Activated CD8-positive, alpha-beta memory T cell treated with anti-CD3 and anti-CD28 coated beads, Interleukin-2, amount 50 U/mL, for 4 hours (primary cell): ENCODE measurements at places on chromosomes 3 and 15.

DNA sequence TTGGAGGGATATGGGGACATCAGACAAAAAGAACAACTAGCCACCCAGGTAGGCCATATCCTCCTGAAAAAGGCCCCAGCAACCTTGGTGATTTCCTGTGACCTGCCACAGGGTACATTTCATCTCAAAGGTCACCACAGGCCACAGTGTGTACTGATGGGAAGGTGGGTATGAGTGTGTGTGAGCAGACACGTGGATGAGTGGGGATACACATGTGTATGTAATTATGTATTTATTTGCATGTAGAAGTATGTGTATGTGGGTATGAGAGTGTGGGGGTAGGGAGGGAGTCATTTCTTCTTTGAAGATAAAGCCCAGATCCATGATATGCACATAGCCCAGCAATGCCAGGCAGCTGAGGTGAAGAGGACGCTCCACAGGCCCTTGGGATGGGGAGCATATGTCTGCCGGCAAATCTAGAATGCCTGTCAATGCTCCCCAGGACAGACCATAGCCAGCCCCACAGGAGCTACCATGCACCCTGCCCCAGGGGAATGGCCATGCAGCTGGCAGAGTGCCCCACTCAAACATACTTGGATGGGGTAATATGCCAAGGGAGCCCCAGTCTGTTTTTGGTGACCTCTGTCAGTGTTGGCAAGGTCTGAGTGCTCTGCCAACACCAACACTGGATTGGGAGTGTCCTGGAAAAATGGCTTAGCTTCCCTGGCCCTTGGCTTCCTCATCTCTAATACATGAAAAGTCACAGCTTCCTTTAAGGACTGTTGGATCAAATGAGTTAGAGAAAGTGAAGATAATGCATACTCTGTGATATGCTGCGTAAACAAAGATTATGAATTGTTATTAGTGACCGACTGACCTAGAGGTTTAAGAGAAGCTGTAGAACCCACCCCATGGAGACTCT is 42.4 kb downstream of the RAB6B start:
- DNase-seq, result no peak

GRCh38 chr3:158792709-158793108 is 9.1 kb upstream of the MFSD1 start:
- no peak for DNase-seq

- DNase-seq, result no peak
Observed at GRCh38 chr15:50800715-50801114, 35.2 kb upstream of the SPPL2A start.

- DNase-seq, result no peak
Observed at GRCh38 chr3:157585386-157585785, 82.2 kb upstream of the VEPH1 start.

DNA sequence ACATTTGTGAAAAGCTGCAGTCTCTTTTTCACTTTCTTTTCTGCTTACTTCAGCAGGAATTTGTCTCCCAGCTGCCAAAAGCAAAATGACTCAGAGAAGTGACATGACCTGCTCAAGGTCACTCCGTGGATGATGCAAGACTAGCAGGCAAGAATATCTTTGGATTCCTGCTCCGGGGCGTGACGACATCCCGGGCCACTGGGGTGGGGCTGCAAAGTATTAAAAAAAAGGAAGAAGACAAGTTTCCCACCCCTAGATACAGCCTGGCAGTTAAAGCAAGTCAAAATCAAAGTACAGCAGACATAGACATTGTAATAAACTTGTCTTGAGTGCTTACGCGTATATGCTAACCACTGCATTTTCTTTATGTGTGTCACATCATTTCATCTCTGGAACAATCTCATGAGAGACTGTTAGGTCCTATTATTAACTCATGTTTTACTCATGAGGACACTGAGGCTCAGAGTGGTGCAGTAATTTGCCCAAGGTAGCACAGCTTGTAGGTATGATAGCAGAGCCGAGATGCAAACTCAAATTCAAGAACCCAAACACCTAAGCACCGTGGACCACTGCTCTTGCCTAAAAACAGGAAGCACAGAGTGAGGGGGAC is 485.2 kb upstream of the PROK2 start:
- DNase-seq, result no peak

- no peak for DNase-seq
Observed at GRCh38 chr3:118912188-118912587, 122.5 kb downstream of the IGSF11 start.

GRCh38 chr3:119555929-119556328 is 3.5 kb downstream of the CD80 start:
- no peak for DNase-seq

- DNase-seq, result no peak
Observed at GRCh38 chr3:38085943-38086324, 46.9 kb downstream of the DLEC1 start.
